ENCODE measurements at places on chromosomes 2 and 18.

GRCh38 chr2:65820454-65820853 lies 388.1 kb upstream of the SPRED2 start:
- DNase-seq: no peak

DNA sequence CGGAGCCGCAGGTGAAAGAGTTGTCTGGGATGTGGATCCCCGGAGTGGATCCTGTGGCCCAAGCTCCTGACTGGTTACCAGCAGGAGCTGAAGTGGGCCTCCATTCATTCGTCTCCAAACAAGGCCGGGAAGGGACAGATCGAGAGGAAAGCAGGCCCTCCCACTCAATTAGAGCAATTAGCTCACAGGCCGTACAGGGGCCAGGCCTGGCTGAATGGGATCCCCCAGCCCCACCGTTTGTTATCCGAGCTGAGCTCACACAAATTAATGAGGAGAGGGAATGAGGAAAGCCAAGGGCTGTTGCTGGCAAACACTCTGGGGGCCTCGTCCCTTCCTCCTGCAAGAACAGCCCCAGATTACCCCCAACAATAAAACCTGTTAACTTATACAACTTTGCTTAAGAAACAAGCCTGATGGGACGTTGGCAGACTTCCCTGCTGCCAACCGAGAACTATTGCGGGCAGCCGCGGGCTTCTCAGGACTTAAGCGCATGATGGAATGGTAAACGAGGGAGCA lies 338.0 kb downstream of the BCL11A start:
- DNase-seq: no peak

DNA sequence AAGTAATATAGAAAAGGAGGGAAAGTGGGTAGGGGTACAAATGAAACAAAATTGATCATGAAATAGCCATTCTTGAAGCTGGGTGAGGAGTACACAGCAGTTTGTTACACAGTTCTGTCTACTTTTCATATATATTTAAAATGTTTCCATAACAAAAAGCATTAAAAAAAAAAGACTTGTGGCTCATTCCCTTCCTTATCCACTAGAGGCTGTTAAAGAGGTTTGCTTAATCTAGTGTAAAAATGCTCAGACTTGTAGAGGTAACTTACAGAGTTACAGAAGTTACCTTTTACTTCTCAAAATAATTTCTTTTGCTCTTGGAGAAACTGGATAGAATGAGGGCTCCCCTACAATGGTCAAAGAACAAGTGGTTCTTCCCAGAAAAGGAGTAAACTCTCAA lies 8.1 kb upstream of the WIPF1 start:
- no peak for DNase-seq

GRCh38 chr2:67997903-67998302 lies 64.9 kb downstream of the C1D start:
- no peak for DNase-seq

- no peak for DNase-seq
These were observed 139.2 kb downstream of the MGAT5 start for GRCh38 chr2:134393075-134393461.

DNA sequence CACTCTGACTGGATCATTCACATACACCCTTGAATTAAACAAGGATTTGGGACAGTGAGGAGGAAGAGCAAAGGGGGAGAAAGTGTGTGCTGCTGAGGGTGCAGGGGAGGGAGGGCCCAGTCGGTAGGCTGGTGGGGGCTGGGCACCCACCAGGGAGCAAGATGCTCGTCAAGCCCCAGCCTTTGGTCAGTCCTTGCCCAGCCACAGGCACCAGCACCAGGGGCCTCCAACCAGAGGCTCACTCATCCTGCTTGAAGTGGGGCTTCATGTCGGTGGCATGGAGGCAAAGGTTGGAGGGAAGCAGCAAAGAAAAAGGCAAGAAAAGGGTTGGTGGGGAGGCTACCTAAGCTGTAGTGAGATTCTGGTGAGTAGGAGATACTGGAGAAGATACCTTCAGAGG lies 21.9 kb downstream of the CDC42EP3 start:
- no peak for DNase-seq

- peak; percentile 6 for DNase-seq
These were observed 113.4 kb downstream of the MC4R start for GRCh38 chr18:60259052-60259681.

DNA sequence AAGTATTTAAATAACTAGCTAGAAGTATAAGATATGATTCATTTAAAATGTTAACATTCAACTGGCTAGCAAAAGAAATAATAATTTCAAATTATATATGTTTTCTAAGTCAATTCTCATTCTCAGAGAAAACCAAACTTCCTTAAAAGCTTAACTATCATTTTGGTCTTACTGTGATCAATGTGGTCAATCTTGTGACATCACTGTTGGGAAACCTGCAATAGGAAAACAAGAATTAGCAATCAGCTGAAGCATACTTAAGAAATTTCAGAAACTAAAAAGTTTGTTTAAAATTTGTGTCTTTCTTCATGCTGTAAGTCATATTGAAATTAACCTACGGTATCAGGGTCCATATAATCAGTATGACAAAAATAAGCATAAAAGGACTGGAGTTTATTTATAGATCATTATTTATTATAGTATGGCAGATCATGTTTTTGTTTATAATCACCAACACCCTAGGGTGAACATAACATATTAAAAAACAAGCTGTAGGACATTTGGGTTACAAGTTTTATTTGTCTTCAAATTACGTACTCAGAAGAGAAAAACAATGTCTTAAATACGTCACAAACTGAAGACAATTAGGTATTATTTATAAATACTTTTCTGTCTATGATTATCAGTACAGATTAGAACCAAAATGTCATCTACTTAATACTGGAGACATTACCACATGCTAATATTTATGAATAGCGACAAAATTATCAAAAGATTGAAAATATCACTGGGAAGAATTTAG lies 60.5 kb downstream of the BAZ2B start:
- no peak for DNase-seq

DNA sequence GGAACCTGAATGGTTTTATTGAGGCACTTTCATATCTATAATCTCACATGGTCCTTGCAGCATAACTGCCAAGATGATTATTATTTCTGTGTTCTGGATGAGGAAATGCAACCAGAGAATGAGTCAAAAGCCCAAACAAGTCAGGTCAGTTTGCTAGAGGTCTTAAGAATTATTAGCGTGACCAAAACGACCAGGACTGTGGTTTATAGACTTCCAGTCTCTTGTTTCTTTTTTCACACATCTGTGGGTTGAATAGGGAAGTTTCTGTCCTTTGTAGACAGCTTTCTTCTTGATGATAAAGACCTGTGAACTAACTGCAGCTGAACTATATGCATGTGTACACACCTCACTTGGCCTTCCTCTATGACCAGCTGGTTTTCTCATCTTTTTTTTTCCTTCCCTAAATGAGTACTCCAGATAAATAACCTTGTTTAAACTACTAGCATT lies 13.9 kb downstream of the ADAM23 start:
- peak; percentile 93 for DNase-seq

- peak; percentile 21 for DNase-seq
These were observed 30.6 kb upstream of the EPC2 start for GRCh38 chr2:148614014-148614321.

DNA sequence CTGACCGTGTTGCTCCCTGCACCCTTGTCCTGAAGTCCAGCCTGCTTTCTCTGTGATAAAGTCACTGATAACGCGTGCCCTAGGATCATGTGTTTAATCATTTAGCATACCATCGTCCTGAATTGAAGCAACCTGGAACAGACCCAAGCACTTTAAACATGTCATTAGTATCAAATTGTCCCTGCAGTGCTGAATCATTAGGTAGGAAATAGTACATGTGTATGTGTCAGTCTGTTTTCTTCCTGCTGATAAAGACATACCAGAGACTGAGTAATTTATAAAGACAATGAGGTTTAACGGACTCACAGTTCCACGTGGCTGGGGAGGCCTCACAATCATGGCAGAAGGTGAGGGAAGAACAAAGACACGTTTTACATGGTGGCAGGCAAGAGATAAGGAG lies 2.8 kb downstream of the ASB18 start:
- DNase-seq: peak; percentile 1

DNA sequence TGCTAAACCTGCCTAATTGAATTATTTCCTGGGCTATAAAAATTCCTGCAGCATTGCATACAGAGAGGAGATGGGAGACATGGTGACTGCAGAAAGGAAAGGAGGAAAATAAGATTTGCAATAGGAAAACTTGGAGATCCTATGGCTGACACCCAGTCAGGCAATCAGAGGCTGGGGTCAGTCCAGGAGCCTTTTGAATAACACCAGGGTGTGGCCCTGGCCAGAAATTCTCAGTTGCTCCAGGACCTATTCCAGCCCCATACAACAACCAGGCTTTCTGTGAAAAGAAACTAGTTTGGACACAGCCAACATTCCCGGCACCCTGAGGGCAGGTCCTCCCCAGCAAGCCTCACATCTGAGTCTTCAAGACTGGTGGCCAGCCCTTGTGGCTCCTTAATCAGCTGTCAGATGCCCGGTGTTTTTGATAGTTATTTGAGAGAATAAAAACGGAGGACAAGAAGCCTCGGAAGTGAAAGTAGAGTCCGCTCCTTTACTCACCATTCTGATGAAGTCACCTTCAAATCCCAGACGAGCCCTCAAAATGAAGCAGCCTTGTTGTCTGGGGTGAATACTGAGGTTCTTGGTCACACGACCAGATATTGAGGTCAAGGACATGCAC lies 31.1 kb upstream of the GMCL1 start:
- DNase-seq: peak; percentile 72

DNA sequence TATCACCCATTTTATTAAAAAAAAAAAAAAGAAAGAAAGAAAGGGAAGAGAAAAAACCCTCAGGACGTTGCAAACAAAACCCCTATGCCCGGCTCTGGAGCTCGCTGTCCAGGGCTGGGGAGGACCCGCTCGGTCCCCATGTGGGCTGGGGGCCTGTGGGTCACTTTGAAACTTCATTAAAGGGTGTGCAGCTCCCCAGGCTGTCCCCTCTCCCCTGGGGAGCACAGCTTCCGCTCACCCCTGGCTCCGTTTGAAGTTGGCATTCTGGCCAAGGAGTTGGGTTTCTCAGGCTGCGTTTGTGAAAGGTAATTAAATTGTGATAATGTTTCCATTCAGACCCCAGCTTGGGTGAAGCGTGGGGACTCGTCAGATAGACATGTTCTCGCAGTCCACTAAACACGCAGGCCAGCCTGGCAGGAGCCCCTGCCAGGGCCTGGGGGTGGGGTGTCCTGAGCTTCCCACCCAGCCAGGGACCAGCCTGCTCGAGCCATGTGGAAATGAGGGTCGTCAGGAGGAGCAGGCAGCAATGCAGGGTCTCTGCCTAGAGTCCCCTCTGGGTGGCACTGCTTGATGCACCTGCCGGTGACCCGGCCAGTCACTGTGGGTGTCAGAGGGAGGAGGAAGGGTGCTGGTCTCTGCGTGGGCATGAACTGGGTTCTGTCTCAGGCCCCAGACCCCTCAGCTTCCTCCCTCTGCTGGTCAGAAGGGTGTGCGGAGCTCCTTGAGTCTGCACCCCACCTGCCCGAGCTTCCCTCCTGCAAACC lies 166.2 kb downstream of the INHBB start:
- no peak for DNase-seq

- DNase-seq: no peak
These were observed 4.5 kb upstream of the GDF7 start for GRCh38 chr2:20662308-20662937.

GRCh38 chr2:174368691-174369090 lies 26.8 kb upstream of the SCRN3 start:
- DNase-seq: no peak

DNA sequence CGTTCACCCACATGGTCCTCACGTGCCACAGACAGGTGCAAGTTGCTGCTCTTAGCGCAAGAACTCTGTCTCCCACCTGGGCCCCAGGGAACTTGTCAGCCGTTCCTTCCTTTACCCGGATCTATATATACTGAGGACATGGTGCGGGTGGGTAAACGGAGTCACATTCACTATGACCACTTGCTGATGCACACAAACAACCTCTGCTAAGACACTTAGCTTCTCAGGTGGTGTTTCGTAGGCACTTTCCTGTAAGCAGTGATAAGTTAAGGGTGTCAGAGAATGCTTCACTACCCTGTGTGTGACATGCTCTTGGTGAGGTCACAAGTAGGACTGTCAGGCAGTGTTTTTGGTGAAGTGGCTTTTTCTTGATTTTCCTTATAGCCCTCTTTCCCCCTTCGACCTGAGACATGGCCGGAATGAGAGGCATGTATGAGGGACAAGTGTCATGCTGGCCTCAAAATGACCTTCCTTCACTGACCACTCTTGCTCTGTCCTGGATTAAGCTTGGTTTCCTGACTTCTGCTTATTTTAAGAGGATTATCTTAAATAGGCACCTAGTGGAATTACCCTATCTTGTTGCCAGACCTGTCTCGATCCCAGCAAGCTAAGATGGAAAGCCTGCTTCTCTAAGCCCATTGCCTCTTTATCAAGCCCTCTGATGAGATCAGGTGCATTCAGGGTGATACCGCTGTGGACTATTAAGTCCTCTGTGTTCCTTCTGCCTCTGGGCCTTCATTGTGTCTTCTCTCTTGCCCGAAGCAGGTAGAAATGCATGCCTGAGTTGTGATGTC lies 97.1 kb upstream of the CELF4 start:
- no peak for DNase-seq

DNA sequence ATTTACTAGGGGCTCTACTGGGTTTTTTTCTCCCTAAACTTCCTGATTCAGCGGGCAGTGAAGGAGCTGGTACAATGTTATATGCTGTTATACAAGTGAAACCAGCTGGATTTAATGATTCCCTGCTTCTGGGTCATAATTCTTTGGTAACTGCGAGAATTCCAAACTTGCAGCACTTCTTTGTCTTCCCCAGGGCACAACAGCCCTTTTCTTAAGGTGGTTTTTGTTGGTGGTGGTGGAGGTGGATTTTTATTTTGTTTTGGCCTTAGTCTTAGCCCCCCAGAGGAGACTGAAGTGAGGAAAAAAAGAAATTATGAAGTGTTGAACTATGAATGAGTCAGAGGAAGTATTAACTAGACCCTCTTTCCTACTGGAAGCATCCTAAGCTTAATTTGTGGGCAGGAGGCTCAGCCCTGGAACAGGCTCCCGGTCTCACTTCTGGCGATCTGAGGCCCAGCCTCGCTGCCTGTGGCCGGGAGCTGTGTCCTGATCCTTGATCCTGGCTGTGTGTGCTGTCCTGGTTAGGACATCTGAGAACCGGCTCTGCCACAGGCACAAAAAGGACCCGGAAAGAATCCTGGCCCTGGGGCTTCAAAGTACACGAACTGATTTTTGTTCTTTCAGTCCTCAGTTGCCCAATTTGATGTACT lies 141.9 kb downstream of the LYPD6B start:
- DNase-seq: no peak

- no peak for DNase-seq
These were observed 300.7 kb downstream of the TCF4 start for GRCh38 chr18:55287149-55287806.

DNA sequence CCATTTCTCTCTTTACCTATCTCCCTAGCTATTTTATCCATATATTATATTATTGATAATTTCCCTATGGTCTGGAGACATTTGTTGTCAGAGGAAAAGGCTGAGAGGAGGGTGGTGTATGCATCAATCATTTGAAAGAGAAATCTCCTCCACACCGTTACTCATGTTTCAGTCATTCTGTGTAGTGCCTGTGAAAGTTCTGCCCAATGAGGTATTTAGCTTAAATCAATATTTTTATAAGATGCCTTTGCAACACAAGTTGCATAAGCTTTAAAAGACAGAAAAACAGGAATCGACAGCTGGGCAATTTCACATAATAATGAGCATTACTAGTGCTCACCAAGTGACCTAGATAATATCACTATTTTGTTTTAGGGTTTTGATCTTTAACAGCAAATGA lies 363.7 kb upstream of the FSIP2 start:
- peak; percentile 35 for DNase-seq

- no peak for DNase-seq
These were observed 321.5 kb downstream of the SLC8A1 start for GRCh38 chr2:40130251-40130994.

- DNase-seq: no peak
These were observed 602.7 kb downstream of the KCNJ3 start for GRCh38 chr2:155301221-155301620.

GRCh38 chr2:144217853-144218633 lies 301.9 kb downstream of the ZEB2 start:
- no peak for DNase-seq

Data from mammary epithelial cell (primary cell).